Mammary microvascular endothelial cell (primary cell): ENCODE measurements at places on chromosomes 6 and 20. TPM values are rescaled to one million over a fixed set of nuclear protein-coding genes. Genes with fewer than 3 reads are reported as not detected.

LY6G5C gene
- total RNA-seq: 2.5 and 3.3 TPM in 2 replicates

GPX5 gene
- not detected in 2 replicates for total RNA-seq

ZBTB46 gene
- 2.7 and 2.9 TPM in 2 replicates for total RNA-seq

ABRACL gene
- 183 and 241 TPM in 2 replicates for total RNA-seq

RNF217 gene
- 7.3 and 13.2 TPM in 2 replicates for total RNA-seq

LRRC73 gene
- total RNA-seq: not detected in 2 replicates

TP53TG5 gene
- total RNA-seq: not detected in 2 replicates

MED23 gene
- 18.2 and 20.4 TPM in 2 replicates for total RNA-seq

OR2J1 gene
- total RNA-seq: not detected in 2 replicates

ATP6V1G2 gene
- 0.07 and 0.39 TPM in 2 replicates for total RNA-seq

SS18L1 gene
- total RNA-seq: 3.3 and 6.0 TPM in 2 replicates

CLDN20 gene
- not detected in 2 replicates for total RNA-seq

STMND1 gene
- total RNA-seq: not detected in 2 replicates

PCSK2 gene
- not detected in 2 replicates for total RNA-seq
